ENCODE measurements at places on chromosomes 5 and 9.

- no peak for DNase-seq
These were observed 512.2 kb upstream of the ZNF608 start for GRCh38 chr5:125258615-125259014.

- no peak for DNase-seq
These were observed 50.2 kb upstream of the TLX3 start for GRCh38 chr5:171258737-171259415.

- no peak for DNase-seq
These were observed 63.2 kb downstream of the PCA3 start for GRCh38 chr9:76827296-76828080.

- DNase-seq = no peak
These were observed 120.5 kb downstream of the MARCHF3 start for GRCh38 chr5:126909856-126910255.

DNA sequence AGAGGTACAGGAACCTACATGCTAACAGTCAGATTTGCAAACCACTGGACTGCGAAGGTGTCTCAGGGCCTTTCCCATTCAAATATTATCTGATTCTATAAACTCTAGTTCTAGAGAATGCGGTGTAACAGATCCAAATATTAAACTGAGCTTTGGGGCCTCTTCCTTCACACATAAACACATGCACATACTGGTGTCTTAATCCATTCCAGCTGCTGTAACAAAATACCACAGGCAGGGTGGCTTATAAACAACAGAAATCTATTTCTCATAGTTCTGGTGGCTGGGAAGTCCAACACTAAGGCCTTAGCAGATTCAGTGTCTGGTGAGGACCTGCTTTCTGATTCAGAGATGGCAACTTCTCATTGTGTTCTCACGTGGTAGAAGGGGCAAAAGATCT is 30.2 kb downstream of the RETREG1 start:
- no peak for DNase-seq

- no peak for DNase-seq
These were observed 24.4 kb upstream of the SH3RF2 start for GRCh38 chr5:145912019-145912418.
